IMR-90 (cell line): ENCODE measurements at places on chromosomes 5 and 9. TPM values are rescaled to one million over a fixed set of nuclear protein-coding genes. Genes with fewer than 3 reads are reported as not detected.

DNA sequence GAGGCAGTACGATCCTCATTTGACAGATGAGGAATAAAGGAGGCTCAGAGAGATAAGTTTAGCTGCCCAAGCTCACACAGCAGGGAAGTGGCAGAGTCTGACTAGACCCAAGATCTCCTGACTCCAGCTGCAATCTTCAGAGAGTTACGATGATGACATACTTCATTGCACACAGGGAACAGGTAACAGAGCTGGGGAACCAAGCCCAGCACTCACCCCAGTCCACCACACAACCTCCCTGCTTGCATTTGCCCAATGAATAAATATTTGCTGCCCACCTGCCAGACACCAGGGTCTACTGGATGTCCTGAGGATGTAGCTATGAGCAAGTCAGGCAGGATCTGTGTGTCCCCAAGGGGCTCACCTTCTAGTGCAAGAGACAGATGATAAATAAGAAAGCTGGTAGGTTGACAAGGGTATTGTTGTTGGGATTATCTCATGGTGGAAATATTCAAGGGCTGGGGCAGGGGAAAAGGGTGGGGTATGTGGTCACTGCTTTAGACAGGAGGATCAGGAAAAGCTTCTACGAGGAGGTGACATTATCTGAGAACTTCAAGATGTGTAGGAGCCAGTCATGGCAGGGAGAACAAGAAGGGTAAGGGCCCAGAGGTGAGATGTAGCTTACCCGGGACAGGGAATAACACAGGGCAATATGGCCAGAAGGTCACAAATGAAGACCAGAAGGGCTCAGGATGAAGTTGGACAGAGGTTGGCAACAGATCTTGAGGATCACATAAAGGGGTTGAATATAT, 28.6 kb upstream of the CPEB4 start:
- H3K4me1 ChIP-seq: no peaks in the 10 kb centered on the region; the same call in 1 of the 2 replicates
- no peaks in the 10 kb centered on the region for H3K36me3 ChIP-seq

DNA sequence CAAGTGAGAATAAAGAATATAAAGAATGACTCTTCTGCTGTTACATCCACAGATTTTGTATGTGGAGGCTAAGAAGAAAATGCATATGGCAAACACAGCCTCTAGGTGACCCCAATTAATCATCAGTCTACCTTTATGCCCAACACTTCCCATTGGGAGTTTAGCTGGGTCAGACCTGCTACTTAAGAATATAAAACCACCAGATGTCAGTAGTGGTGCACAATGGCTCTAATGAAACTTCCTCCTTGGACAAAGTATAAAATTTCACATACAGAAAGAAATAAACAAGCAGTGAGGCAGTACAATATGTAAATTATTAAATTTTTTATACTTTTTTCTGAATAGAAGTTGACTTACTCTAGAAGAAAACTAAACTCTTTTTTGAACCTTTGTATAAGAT, 539.9 kb downstream of the BRINP1 start:
- H3K36me3 ChIP-seq: no peaks in the 10 kb centered on the region
- DNase-seq: no peak
- H3K27me3 ChIP-seq: no peaks in the 10 kb centered on the region
- H3K27ac ChIP-seq: no peak overlapping the region
- no peaks in the 10 kb centered on the region for H3K4me1 ChIP-seq

DNA sequence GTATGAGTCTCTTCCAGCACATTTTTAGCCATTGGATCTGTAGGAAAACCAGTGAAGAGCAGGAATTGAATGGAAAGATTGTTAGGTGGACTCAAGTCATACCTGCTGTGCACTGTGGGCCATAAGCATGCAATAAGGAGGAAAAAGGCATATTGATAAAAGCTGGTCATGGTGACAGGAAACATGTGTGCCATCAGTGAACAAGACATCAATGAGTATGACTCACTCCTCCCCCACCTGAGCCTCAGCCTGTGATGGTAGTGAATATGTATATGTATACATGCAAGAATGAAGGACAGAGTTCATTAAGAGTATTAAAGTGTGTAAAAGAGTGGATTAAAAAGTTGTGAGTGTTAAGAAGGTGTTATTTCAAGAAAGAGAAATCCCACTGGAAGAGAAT, 164.5 kb downstream of the TMEM38B start:
- H3K27me3 ChIP-seq: no peaks in the 10 kb centered on the region
- no peak for DNase-seq
- H3K4me3 ChIP-seq: no peak overlapping the region
- H3K27ac ChIP-seq: no peak overlapping the region
- H3K36me3 ChIP-seq: no peaks in the 10 kb centered on the region

DNA sequence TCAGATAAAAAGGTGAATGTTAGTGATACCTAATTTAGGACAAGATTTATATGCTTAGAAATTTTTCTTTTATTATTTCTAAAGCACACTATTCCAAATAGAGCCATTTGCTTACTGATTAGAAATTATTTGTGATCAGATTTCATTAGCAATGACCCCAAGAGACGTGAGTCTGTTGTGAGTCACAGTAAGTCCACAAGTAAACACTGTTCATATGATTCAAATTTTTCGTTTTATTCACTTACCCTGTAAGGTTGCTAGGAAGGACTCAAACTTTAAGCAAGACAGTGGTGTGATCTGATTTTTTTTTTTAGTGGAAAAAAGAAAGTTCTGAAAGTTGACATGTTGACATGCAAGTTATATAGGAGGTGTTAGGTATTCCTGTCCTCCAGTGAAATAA, 1.2 kb downstream of the CARD6 start:
- H3K4me1 ChIP-seq: 0 out of 2 replicates have a peak, but pooled peaks cover 2% of the 10 kb centered on the region
- H3K4me3 ChIP-seq: no peak overlapping the region
- no peaks in the 10 kb centered on the region for H3K27me3 ChIP-seq
- no peak overlapping the region for H3K27ac ChIP-seq

DNA sequence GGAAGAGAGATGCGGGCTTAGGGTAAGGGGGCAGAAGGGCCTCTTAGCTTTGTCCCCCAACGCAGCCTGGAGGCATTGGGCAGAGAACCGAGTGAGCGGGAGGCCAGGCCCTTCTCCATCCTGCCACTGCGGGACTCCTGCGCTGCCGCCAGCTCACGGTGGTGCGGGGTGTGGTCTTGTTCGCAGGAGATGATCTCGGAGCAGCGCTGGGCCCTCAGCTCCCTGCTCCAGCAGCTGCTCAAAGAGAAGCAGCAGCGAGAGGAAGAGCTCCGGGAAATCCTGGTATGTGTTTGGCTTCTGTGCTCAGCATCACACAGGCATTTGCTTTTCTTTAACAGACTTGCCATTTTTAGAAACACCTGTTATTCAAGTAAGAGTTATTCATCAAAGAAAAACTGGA, 41.3 kb downstream of the LRSAM1 start:
- no peaks in the 10 kb centered on the region for H3K27me3 ChIP-seq
- H3K27ac ChIP-seq: no peak overlapping the region
- H3K36me3 ChIP-seq: peaks cover 52% of the 10 kb centered on the region
- no peak overlapping the region for H3K4me3 ChIP-seq

DNA sequence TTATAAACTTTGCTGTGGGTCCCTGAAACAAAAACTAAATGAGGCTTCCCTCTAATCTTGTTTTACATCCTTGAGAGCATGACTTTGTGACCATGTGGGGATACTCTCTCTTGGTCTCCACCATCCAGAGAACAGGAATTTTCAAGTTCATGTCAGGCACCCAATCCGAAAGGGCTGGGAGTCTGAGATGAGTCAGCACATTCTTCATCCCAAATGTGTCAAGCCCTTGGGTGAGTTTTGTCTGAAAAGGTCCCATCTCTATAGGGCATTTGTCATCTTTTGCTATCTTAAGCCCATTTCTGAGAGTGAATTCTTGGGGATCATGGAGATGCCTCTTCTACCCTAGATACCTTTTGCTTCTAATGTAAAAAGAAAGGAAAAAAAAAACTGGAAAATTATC, 26.9 kb upstream of the RAPGEF6 start:
- no peaks in the 10 kb centered on the region; the same call in 1 of the 2 replicates for H3K4me1 ChIP-seq
- H3K36me3 ChIP-seq: peaks cover 33% of the 10 kb centered on the region
- no peak overlapping the region for H3K27ac ChIP-seq

GRCh38 chr9:125620216-125620615, 86.8 kb downstream of the MAPKAP1 start:
- H3K4me1 ChIP-seq: no peaks in the 10 kb centered on the region
- H3K36me3 ChIP-seq: no peaks in the 10 kb centered on the region
- no peak overlapping the region for H3K4me3 ChIP-seq

DNA sequence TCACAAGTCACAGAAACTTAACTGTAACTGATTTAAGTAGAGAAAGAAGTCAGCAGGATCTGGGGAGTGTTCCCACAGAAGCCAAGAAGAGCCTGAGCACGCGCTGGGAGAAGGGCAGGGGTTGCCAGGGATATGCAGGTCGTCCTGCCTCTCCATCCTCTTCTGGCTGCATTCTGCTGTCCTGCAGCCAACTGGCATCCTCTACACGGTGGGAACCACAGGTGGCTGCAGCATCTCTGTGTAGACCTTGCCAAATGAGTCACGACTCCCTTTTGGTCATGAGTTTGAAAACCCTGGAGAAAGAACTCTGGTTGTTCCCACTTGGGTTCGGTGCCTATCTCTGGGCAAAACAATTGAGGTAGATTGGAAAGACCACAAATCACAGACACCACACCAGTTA, 38.4 kb upstream of the PCA3 start:
- H3K27me3 ChIP-seq: peaks cover 2% of the 10 kb centered on the region; the same call in 1 of the 2 replicates
- H3K27ac ChIP-seq: no peak overlapping the region
- no peak overlapping the region for H3K4me3 ChIP-seq

DNA sequence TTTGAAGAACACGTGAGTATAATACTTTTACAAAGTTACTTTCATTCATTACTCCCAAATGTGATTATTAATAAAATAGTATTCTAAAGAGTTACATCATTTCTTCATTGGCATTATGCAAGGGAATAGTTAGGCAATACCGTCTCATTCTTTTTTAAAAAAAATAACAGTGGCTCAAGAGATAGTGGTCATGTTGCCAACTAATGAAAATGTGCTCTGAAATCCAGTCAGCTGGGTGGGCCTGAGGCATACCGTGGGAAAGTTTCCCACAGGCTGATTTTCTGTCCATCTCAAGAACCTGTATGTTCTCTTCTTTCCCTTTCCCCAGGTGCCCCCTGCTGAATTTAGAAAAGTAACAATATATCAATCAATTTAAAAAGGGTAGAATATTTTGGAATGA, 40.8 kb upstream of the ROPN1L start:
- DNase-seq: peak; percentile 61
- no peak overlapping the region for H3K4me3 ChIP-seq
- H3K27me3 ChIP-seq: no peaks in the 10 kb centered on the region
- no peak overlapping the region for H3K27ac ChIP-seq
- H3K4me1 ChIP-seq: no peaks in the 10 kb centered on the region

DNA sequence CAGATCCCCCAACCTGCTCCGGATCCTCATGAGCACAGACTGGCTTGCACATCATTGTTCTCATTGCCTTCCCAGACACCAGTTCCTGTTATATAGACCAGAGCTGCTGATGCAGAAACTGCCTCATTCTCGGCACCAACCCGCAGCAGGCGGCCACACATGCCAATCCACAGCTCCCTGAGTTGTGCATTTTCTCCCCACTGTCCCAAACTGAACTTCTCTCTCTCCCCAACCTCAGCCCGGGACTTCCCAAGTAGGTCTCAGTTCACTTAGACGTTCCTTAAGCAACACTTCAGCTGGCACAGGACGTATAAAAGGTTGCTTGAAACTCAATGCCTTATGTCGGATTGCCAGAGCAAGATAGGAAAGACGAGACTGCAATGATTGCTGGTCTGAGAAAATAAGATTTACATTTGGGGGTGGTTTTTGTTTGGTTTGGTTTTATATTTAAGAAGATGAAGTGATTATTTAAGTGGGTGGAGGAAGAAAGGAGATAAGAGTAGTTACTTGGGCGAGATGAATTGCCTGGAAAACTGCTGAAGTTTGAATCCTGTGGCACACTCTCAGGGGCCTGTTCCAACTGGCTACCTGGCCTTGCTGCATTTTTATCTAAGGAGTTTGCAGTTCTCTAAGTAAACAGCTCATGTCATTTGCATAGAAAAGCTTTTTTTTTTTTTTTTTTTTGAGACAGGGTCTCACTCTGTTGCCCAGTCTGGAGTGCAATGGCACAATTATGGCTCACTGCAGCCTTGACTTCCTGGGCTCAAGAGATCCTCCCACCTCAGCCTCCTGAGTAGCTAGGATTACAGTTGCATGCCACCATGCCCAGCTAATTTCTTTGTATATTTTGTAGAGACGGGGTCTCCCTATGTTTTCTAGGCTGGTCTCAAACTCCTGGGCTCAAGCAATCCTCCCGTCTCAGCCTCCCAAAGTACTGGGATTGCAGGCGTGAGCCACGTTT, 155.4 kb downstream of the GOLPH3 start:
- H3K4me3 ChIP-seq: no peak overlapping the region
- H3K36me3 ChIP-seq: no peaks in the 10 kb centered on the region
- peaks cover 15% of the 10 kb centered on the region for H3K27me3 ChIP-seq

DNA sequence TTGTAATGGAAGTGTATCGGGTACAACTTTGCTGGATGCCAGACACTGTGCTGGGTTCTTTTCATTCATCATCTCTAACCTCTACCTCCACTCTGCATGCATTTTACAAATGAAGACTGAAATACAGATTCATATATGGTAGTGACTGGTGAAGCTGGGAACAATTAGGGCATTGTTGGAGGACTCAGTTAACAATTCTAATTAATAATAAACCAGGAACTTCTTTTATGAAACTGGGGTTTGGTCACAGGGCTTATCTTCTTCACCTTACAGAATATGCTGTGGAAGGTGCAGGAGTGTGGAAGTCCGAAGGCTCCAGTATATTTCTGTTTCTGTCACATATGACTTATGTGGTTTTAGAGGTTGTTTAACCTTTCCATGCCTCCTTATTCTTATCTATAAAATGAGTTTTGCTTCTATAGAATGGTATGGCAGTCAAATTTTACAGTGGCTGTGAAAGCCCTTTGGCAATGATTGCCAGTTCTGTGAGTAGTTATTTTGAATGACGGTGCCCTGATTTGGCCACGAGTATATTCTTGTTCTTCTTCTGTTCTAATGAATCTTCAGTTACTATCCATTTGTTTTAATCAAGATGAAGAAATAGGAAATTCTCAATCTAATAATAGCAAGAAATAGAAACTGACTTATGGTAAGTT, 284.7 kb downstream of the GABRB2 start:
- no peaks in the 10 kb centered on the region for H3K27me3 ChIP-seq
- no peak overlapping the region for H3K4me3 ChIP-seq
- DNase-seq: no peak
- H3K36me3 ChIP-seq: no peaks in the 10 kb centered on the region

DNA sequence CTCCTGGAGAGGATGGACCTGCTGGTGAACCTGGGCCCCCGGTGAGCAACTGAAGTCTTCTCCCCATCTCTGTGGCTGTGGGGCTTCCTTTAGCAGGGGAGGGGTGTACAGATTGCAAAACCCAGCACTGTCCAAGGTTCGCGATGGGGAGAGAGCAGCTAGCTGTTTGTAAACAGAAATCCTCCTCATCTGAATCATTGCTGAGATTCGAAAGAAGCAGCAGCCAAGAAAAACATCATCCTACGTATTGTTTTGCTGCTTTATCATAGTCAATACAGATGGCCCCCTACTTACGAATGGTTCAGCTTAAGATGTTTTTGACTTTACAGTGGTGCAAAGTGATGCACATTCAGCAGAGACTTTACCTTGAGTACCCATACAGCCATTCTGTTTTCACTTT, 80.0 kb upstream of the TGFBR1 start:
- no peak overlapping the region for H3K4me3 ChIP-seq
- peak overlapping the region; percentile 74 for H3K27ac ChIP-seq

- peaks cover 23% of the 10 kb centered on the region for H3K4me1 ChIP-seq
- H3K36me3 ChIP-seq: no peaks in the 10 kb centered on the region
- DNase-seq: no peak
- no peaks in the 10 kb centered on the region for H3K27me3 ChIP-seq
- no peak overlapping the region for H3K27ac ChIP-seq
- H3K4me3 ChIP-seq: no peak overlapping the region
Observed at GRCh38 chr5:139459451-139459934, 3.0 kb downstream of the ECSCR start.

JAKMIP2 gene
- total RNA-seq: under 0.01 TPM in 1 of 2 replicates, not detected in the other

ADAMTSL2 gene
- not detected in 2 replicates for total RNA-seq

PCDHGB5 gene
- total RNA-seq: 17.2 and 17.5 TPM in 2 replicates

ICE1 gene
- total RNA-seq: 18.5 and 26.7 TPM in 2 replicates
